ENCODE measurements at places on chromosomes 7 and 10.

DNA sequence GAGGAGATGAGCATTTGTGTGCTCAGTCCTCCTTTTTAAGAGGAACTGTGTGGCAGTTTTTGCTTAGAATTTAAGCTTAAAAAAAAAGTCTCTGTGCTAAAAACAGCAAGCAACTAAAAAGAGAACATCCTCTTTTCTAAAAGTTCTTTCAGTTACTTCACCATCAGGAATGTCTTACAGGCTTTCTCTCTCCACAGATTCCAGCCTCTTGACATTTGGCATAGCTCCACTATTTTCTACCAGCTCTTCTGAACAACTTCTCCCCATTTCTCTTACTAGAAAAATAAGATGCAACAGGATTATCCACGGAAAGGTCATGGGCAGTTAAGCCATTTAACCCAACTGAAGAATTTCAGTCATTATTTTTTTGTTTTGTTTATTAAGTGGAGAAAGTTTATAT lies 13.2 kb downstream of the PCLO start:
- DNase-seq = no peak

DNA sequence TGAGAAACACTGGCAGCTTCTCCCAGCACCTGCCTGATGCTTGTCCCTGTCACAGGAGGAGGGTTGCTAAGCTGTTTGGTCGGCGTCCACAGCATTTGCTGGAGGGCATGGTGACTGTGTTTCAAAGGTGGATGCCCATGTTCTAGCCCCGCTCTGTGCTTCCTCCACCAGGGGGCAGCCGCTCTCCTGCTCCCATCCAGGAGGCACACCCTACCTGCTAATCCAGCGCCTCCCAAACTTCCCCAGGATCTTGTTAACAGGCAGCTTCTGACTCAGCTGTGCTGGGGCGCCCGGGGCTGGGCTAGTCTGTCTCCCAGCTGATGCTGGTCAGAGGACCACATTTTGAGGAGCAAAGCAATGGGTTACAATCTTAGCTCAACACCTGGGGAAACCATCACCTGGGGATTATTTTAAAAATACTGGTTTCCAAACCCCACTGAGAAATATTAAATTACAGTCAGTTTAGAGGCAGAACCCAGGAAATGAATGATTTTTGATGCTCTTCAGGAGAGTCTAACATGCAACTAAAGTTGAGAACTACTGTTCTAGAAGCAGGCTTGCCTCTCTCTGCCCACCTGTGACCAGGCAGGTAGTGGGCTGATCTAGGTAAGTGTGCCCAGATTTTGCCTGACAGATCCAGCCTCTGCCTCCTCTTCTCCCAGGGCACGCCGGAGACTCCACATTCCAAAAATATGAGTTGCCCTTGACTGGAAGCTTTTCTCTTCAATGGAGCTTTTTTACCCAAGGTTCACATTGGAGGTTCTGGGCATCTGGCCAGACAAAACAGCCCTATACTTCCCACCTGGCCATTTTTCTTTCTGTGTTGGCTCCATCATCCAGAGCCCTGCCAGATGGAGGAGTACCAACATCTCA lies 92.7 kb upstream of the GPR26 start:
- peak; percentile 6 for DNase-seq

DNA sequence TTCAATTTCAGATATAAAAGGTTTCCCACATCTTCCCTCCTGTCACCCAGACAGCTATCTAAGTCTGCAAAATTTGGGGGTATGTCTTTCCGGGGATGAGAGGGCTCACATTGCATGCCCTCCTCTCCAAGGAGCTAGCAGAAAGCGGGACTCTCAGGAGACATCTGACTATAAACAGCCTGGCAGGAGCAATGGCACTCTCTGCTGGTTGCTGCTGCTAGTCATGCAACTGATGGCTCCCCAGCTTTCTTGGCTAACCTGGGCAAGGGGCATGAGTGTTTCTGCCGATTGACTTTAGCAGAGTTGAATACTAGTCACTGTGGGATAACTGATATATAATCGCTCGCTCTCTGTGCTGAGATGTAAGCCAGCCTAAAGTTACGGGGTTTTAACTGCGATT lies 12.0 kb downstream of the TBX20 start:
- DNase-seq = no peak

DNA sequence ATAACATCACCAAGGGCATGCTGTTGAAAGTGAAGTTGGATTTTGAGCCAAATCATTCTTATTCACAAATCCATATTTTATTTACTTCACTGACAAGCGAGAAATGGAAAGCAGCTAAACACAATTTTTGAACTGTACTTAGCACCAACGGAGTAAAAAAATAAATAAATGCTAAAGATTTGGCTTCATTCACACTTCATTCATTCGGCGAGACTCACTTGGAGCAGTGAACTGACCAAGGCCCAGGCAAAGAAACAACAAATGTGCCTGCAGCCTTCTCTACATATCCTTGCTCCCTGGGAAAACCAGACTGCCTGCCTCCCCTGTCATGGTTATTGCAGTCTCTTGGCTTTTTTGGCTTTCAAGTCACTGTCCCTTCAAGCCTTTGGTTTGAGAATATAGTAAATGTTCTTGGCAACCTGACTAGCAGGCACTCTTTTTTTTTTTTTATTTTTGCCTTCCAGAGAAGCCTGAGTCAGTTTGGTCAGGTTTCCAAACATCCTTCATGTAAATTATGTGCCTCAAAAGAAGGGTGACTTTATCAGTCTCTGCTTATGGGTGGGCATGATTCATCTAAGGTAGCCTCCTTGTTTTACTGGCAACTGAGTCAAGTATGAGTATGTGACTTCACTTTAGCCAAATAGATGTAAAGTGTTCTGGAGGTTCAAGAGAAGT lies 177.6 kb upstream of the MEOX2 start:
- DNase-seq = no peak

GRCh38 chr7:55083206-55083605 lies 64.4 kb downstream of the EGFR start:
- no peak for DNase-seq
